ENCODE measurements at places on chromosomes 2 and 18.

DNA sequence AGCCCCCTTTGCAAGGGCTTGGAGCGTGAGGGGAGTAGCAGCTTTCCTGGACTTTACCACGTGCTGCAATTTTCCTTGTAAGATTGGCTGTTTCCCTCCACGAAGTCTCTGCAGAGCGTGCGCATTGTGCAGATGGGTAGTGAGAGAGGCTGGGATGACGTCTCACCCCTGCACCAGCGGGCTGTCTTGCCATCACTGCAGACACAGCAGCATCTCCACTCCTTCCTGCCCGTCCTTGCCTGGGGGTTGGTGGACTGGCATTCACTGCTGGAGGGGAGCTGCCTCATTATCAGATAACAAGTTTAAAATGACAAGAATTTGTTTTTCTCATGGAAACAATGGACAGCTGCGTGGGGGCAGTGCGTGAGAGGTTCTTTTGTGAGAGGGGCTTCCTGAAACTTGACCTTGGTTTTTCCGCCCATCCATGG lies 45.3 kb upstream of the HS6ST1 start:
- peak; percentile 62 for DNase-seq

DNA sequence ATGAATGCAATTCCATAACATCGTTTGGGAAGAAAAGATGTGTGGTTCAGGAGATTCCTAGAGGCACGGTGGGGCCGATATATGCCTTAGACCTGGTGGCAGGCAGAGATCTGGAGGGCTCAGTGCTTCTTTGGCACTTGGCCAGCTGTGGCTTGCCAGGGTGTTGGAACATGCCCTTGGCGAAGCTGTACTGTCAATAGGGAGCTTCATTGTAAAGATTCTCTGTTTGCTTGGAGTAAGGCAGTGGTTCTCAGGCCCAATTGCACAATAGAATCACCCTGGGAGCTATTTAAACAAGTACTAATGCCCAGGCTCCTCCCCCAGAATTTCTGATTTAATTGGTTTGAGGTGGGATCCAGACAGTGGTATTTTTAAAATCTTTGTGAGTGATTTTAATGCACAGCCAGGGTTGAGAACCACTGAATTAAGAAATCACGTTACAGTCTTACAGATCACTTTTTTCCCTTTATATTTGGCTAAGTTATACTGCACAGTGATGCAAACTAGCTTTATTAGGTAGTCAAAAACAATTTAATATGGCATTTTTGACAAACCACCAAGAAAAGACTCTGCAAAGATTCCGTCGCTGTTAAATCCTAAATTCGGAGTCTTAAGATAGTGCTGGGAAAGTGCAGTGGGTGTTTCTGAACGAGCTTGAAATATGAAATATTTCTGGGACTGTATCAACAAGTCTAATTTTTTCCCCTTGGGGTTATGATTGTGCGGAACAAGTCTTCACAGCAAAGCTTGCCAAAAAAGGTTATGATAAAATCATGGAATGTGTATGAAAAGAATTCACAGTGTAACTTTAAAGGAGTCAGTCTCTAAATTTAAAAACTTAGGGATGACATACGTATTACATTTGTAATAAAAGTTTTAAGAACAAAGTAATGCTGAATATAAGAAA lies 78.0 kb downstream of the CRIM1 start:
- no peak for DNase-seq

- no peak for DNase-seq
These were observed 147.5 kb upstream of the SLC39A10 start for GRCh38 chr2:195509551-195509950.

- DNase-seq, result no peak
These were observed 22.9 kb downstream of the TYMS start for GRCh38 chr18:680392-680791.

DNA sequence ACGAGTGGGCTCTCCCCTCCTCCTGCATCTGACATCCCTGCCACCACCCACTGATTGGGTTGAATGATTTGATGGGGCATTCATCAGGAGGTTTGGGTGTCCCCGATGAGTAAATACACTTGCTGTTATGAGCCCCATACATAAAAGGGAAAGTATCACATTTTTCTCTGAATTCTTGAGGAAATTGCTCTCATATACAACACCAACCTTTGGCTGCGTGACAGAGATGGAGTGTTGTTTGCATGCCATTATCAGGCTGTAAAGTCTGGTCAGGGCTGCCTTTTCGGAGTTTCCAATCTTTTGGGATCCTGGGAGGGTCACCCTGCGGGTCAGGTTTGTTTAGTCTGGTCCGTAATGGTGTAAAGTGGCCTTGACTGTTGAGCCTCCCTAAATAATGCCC lies 227.9 kb upstream of the SPRED2 start:
- no peak for DNase-seq

GRCh38 chr2:136242687-136243277 lies 124.8 kb upstream of the CXCR4 start:
- DNase-seq, result no peak

DNA sequence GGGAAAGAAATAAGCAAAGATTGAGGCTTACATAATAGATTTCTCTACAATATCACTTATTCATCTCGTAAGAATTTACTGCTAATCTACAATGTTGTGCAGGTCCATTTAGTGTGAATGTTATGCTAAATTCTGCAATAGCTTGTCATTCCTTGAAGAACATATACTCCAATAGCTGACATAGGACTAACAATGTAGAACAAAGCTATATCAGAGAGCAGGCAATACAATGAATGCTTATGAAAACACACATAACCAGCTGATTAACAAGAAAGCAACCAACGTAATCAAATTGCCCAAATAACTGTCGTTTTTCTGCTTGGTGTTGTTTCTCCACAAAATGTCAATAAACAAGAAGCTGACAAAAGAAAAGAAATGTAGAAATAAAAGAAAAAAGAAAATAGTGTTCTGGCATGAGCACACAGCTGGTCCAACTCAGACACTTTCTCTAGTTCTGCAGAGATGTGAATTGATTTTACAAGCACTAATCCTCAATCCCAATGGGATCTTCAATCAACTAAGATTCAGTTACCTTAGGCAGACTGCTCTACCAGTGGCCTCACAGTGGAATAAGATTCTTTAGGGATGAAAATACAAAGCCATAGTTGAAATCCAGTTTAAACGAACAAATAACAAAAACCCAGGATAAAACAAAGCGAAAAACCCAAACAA lies 1024.7 kb upstream of the PIK3C3 start:
- DNase-seq, result no peak

DNA sequence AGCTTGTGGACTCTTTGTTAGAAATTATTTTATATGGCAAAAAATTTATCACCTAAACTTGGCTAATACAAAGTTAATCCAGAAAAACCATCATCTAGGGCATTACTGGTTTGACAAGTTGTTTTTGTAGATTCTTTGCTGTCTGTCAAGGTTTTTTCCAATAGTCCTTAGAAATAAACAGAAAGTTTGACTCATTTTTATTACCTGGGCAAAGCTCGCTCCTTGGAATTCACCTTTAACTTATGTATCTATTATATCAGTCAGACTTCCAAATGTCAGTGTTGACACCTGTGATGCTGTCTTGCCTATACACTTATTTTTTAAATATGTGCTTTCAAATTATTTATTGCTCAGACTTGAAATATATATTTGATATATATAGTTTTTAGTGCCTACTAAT lies 21.7 kb downstream of the LAMA3 start:
- DNase-seq, result no peak

DNA sequence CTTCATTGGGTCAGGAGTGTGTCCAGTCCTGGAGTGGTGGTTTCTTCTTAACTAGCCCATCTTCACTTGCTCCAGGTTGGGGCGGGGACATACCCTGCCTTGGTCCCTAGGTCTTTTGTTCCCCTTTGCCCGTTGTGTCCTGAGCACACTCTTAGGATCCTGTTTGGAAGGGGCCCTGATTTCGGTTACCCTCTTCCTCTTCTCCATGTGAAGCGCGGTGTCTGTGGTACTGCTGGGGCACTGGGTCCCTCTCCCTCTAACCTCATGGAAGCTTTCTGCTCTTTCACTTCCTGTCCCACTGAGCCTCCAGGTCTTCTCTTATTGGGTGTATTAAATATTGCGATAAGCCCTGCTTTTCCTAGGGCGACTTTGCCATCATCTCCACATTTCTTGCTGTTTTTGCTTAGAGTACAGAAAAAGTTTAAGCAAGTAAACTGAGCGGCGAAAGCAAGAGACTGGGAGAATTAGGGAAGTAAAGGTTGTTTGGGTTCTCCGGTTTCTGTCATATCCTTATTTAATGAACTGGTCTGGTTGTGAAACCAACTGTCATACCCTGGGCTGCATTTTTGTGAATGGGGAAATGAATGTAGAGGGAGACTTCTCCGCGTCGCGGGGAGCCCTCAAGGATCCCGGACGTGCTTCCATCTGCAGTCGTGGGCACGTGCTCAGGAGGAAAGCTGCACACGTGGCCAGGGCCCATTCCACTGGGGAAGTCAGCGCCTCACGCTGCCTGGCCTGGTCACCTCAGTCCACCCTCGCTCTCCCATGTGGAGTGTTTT lies 73.8 kb upstream of the B3GNT7 start:
- DNase-seq, result no peak

GRCh38 chr2:146079216-146079615 lies 1559.3 kb upstream of the ZEB2 start:
- DNase-seq, result no peak

DNA sequence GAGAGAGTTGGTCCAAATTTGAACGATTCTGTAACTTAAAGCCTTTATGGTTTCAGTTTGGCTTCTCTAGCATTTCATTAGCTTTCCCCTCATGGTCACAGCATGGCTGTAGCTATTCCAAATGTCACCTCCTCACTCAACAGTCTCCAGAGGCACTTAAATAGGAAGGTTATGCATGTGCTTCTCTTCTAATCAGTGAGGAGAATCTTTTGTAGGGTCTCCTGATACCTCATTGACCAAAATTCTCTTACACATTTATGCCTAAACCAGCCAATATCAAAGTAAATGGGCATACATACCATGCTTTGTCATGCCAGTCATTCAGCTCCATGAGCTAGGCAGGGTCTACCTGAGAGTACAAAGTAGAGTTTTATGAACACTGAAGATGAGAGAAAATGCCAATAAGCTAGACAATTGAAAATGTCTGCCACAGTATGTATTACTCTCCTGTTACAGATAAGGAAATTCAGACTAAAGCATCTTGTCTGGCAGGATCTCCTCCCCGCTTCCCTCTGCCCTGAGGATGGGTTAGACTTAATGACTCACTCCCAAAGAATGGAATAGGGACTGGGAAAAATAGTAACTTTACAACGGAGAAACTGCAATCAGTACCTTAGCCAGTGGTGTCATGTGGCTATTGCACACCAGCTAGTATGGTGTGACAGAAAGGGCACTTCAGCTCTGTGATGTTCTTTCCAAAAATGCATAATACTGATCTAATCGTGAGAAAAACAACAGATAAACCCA lies 15.4 kb downstream of the DSG2 start:
- DNase-seq, result peak; percentile 59

DNA sequence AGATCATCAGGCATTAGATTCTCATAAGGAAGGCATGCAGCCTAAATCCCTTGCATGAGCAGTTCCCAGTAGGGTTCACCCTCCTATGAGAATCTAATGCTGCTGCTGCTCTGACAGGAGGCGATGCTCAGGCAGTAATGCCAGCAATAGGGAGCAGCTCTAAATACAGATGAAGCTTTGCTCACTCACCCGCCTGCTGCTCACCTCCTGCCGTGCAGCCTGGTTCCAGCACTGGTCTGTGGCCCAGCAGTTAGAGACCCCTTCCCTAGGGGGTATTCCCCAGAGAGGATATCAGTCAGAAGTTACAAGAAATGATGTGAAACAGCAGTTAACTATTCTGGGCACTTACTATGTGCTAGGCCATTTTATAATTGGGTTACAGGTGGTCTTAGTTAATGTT lies 226.0 kb downstream of the KCNJ3 start:
- no peak for DNase-seq

DNA sequence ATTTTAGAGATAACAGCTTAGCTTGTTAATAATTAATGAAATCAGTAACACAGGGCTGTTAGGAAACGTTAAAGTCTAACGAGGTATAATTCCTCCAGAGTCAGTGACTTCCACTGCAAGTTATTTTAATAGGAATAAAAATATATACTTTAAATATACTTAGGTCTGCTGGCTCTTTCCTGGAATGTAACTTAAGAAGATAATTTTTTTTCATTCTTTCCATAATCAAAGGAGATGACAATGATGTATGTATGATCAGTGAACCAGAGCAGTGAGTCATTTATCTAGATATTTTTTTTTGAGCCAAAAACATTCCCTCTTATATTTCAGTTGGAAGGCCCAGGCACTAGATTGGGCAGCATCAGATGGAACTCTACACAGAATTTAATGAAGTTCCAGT lies 104.2 kb upstream of the LYPD1 start:
- DNase-seq, result no peak

DNA sequence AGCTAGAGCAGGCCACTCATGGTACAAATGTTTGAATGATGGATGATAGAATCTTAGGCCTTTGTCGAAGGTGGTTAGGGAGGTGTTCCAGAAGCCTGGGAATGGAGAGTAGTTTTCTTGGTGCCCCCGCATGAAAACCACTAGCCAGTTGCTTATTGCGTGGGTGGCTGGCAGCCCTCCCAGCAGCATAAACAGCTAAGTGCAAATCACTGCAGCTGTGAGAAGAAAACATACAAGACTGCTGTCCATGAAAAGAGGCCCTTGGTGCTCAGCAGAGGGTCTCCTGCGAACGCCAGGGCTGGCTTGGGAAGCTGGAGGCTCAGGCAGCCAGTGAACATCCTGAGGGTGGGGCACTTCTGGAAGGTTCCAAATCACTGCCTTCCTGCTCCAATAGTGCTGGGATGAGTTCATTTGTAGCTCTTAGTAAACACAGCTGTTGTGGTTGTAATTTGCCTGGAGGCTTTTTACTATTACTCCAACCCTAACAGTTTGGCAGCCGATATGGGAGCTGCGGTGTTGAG lies 118.8 kb downstream of the MGAT5 start:
- DNase-seq, result no peak

- no peak for DNase-seq
These were observed 17.3 kb downstream of the RAB12 start for GRCh38 chr18:8626414-8627106.

DNA sequence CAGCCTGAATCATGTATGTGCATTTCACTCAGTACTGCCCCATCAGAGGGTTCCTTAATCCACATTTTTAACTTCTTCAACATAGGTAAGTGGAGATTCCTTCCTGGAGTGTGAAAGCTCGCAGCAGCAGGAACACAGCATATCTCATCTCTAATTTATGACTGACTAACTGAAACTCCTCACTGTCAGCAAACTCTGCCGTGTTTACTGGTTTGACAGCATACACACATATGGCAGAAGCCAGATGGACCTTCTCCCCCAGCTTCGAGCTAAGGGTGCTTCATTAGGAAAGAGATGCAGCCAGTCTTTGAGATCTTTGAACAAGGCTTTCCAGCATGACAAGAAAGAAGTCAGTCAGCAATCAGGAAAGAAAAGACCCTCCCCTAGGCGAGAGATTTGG lies 200.3 kb upstream of the ACVR2A start:
- no peak for DNase-seq

DNA sequence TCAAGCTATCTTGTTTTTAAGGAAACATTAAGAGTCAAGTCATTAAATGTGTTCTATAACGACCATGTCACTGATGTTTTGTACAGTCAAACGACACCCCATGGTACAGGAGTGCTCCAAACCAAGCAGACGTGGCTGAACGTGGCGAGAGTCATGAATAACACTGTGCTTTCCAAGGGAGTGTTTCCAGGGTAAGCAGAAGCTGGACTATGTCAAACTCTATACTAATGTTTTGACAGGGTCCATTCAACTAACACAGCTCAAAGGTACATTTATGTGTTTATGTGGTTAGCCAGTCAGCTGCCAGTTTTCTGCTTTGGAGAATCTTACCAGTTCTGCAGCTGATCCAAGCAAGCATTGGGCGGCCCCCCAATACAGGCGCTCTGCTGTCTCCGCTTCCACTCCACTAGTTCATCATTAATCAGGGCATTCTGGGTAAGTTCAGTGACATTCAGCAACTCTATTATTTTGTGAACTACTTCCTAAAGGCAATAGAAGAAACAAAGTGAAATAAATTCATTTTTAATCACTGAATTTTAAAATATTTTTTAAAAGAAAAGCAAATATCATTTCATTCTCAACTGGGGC lies 16.4 kb downstream of the STAT1 start:
- DNase-seq, result no peak

Data from endodermal cell (in vitro differentiated cells).